HFFc6 (cell line): ENCODE measurements at places on chromosomes 12 and 14.

DNA sequence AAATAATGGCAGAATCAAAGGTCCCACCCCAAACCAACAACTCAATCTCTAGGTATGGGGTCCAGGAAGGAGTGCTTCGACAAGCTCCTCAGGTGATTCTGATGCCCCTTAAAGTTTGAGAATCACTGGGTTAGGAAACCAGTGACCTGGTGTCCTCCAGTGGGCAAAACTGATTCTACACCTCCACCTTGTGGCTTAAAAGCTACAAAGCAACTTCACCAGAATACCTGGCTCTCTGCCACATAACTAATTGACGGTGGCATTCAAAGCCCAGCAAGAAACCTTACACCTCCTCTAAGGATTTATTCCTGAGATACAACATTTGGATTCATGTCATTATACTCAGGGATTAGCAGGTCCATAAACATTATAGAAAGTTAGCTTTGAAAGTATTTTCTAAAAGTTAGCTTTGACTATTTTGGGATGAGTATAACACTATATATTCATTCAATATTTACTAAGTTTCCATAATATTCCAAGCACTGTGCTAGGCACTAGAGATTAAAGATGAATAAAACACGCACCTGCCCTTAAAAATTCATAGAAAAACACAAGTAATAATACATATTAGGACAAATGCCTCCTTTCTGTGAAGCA, 45.4 kb downstream of the DCAF5 start:
- peak; percentile 65 for DNase-seq

- peak; percentile 18 for DNase-seq
These were observed 145.4 kb upstream of the ABCD2 start for GRCh38 chr12:39764944-39765560.

DNA sequence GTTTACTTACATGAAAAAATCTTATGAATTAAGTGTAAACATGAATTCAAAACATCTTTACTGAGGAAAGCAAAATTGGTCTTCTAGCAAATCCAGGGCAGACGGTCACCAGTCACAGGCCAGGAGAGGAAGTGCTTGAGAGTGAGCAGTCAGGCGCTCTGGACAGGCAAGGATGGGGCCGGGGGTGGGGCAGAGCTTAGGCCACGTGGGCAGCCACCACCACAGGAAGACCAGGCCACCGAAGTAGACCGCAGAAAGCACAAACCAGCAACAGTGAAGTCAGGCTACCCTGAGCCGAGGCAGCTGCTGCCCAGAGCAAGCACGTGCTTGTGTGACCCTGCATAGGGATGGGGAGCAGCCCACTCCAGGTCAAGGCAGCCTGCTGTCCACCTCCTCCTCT, 33.5 kb downstream of the SLC6A12 start:
- no peak for DNase-seq

- DNase-seq = no peak
These were observed 2.1 kb downstream of the SOX5 start for GRCh38 chr12:23947395-23947794.

GRCh38 chr12:12803186-12803585, 10.0 kb upstream of the DDX47 start:
- DNase-seq = peak; percentile 74

DNA sequence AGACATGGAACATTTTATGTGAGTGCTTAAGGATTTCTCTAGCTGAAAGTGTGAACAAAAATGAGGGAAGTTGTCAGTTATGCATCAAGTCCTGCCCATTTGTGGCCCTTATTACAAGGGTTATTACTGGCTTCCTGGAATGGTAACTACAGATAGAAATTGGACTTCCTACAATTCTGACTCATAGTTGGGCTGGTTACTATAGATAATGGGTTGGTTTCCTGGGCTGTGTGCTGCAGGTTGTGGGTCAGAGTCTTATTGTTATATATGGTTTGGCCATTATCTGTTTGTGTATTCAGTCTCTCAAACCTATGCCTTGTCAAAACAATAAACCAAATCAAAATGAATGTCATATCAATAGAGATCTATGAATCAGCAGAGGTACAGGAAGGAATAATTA, 313.7 kb downstream of the ADAMTS20 start:
- DNase-seq = no peak

DNA sequence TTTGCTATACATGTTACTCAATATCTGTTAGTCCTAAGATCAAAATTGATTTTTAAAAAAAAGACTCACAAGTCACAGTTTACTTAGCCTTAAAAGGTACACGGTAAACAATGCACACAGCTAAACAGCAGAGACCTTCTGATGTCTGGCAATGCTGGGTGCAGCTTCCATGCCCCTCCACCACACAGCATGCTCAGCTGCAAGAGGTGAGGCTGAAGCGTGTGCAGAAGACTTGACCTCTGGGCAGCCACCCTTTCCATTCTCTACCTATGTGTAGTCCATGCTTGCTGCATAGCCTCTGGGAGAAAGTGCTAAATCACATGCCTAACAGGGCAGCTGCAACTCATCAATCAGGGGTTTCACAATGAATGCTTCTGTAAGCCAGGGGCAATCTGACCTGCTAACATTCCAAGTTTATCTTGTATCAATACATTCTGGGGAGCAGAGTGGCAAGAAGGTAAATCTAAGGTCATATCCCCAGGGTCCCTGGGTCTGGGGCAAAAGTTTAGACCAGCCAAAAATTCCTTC, 44.5 kb upstream of the AMN1 start:
- no peak for DNase-seq

DNA sequence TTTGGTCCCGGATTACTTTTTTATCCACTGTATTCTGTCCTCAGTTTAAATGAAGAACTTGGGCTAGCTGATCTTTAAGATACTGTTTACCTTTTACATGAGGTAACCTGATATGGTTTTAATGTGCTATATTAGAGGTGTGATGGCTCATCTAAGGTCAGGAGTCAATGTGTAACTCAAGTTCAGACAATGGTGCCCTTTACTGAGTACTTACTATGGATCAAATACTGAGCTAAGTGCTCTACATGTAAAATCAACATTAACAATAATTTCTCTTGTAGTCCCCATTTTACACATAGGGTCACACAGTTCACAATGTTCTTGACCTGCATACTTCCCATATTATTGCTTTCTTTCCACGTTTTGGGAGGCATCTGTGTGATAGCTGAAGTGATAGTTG, 79.2 kb downstream of the CEP83 start:
- DNase-seq = no peak

DNA sequence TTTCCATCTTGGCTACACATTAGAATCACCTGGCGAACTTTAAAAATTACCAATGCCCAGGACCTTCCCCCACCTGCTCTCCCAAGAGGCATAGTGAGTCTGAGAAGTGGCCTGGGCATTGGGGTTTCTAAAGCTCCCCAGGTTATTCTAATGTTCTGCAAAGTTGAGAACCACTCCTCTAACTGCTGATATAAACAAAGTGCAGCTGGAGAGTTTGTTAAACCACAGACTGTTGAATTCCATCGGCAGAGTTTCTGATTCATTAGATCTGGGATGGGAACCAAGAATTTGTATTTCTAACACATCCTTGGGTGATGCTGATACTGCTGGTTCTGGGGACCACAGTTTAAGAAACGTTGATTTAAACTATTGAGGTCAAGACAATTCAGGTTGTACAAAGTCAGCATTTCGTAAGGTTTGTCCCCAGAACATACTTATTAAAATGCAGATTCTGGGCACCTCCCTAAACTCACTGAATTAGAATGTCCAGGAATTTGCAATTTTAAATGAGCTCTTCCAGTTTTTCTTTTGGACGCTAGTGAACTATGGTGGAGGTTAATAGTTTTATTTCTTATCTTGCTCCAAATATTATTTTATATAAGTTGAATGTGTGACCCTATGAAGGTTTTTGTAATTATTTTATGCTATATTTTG, 309.1 kb downstream of the NRXN3 start:
- DNase-seq = no peak

GRCh38 chr12:125217308-125217707, 152.1 kb downstream of the AACS start:
- DNase-seq = no peak

GRCh38 chr12:104668274-104668718, 211.5 kb downstream of the CHST11 start:
- DNase-seq = no peak

GRCh38 chr12:111024205-111024801, 103.9 kb upstream of the MYL2 start:
- DNase-seq = peak; percentile 7

DNA sequence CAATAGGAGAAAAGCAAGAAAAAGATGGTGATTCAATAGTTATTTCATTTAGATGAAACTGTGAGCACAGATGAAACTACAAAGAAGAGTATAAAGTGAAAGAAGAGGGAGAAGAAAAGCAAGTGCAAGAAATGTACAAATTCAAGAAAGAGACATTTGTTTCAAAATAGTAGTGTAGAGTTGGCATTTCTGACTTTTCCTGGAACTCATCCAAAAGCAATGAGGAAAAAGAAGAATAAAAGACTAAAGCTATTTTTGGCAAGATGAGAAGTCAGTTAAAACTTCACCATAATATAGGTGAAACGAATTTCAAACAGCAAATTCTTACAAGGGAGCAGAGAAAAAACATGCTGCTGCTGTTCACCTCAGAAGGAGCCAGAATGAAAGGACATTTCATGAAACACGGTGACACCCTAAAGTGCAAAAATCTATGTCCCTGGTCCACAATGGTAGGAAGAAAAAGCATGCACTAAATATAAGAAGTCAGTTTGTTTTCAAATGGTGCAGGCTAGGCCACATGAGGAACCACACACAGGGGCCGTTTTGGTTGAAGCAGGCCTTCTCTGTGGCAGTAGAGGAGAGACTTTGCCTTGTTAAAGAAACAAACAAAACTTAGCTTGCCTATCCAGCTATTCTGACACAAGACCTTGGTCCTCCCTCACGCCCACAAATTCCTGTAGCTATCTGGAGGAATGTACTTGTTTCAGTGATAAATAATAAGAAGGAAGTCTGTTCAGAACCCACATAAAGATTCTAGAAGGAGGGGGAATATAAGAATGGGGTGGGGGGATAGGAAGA, 11.1 kb upstream of the CMAS start:
- DNase-seq = no peak

- no peak for DNase-seq
These were observed 440.4 kb downstream of the ADAMTS20 start for GRCh38 chr12:43111608-43112007.

- DNase-seq = peak; percentile 80
These were observed 33.8 kb upstream of the FGD4 start for GRCh38 chr12:32365473-32366064.

- no peak for DNase-seq
These were observed 5.6 kb downstream of the HIP1R start for GRCh38 chr12:122840580-122841513.

DNA sequence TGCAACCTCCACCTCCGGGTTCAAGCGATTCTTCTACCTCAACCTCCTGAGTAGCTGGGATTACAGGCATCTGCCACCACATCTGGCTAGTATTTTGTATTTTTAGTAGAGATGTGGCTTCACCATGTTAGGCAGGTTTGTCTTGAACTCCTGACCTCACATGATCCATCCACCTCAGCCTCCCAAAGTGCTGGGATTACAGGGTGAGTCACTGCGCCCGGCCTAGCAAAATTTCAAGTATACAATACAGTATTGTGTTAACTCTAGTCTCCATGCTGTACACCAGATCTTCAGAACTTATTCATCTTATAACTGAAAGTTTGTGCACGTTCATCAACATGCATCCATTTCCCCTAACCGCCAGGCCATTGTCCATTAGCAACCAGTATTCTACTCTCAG, 115.1 kb upstream of the MDGA2 start:
- DNase-seq = no peak

DNA sequence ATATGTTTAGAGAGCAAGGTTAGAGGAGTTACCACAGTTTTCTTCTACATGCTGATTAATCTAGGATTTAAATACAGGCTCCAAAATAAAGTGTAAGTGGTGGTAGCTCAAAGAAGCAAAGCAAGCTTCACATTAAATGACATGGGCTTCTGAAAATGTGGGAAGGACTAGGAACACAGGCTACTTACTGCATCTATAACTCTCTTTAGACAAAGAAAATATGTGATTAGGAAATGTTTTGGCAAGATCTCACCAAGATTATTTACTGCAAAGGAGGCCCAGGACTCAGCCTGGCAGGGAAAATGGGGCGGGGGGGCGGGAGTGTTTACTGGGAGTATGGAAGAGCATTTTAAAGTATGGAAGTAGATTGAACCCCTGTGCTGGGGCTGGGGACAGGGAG, 39.4 kb downstream of the ETV6 start:
- no peak for DNase-seq

DNA sequence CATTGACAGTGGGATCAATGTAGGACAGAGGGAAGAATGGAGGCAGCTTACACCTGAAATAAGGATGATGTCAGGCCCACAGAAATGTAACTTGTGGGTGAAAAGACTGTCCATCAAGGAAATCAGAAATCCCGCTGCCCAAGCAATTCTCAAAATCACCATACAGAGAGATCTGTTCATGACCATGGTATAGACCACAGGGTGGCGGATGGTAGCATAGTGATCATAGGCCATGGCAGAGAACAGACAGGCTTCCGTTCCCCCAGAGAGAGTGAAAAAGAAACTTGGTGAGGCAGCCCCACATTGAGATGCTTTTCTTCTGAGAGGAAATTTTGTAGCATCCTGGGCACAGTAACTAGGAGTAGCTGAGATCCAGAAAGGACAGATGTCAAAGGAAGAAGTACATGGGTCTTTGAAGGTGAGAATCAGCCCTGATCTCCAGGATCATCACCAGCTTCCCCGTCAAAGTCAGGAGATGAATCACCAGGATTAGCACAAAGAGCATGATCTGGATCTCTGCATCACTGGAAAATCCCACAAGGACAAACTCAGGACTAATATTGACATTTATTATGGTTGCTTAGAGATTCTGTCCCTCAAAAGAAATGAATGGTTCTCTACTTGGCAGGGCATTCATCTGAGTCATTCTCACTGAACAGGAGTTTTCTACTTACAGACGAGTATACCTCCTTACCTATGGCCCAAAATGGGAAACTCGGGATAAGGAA, 5.5 kb upstream of the ZNF641 start:
- no peak for DNase-seq

GRCh38 chr12:98594050-98594835, 757 bp downstream of the SLC25A3 start:
- DNase-seq = no peak

DNA sequence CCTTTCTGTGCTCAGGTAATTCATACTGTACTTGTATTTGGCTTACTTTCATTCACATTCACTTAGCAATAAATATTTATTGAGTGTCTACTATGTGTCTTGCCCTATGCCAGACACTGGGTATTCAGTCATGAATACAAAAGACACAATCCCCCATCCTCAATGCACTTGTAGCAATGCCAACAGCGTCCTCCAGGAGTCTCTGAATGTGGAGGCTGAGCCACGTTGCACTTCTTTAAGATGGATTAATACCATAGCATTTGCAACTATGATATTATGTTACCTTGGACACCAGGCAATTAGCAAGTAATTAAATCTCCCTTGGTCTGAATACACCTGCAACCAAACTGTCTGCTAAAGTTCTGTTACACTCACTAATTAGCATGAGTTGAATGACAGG, 58.8 kb downstream of the OTX2 start:
- DNase-seq = no peak

DNA sequence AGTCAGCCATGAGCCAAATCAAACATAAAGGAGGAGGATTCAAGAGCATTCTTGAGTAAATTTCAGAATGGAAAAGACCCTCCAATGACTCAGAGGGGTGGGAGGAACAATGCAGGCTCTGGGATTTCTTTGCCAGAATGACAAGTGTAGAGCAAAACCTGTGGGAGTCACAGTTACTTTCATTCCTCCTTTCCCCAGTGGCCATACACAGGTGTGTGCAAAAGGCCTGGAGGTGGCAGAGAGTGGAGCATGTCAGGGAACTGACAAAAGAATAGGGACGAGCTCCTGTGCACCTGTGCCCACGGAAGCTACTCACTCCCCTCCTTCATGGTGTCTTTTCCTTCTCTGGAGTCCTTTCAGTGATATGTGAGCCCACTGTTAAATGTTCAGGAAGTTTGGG, 9.4 kb upstream of the CIPC start:
- DNase-seq = no peak
